ENCODE measurements at places on chromosomes 13 and 19.
A peak's percentile ranks its signal among the peaks of the same experiment; 100 is the strongest.

DNA sequence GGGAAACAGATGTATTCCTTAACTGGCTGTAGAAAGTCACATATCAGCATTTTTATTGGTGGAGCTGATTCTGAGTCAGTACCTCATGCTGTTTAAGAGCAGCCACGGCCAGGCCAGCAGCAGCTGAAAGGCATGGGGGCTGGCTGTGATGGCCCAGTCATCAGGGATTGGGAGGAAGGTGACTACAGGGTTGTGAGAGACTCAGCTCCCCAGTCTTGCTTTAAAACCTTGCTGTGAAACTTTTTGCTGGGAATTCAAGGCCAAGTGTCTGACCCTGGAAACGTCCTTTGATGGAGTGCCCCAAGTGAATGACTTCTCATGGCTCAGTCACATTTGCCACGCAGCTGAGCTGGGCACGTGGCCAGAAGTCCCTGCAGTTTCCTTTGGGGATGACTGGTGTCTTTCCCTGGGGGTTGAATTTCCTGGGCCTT lies 39.1 kb upstream of the RNF113B start:
- no peak for DNase-seq

DNA sequence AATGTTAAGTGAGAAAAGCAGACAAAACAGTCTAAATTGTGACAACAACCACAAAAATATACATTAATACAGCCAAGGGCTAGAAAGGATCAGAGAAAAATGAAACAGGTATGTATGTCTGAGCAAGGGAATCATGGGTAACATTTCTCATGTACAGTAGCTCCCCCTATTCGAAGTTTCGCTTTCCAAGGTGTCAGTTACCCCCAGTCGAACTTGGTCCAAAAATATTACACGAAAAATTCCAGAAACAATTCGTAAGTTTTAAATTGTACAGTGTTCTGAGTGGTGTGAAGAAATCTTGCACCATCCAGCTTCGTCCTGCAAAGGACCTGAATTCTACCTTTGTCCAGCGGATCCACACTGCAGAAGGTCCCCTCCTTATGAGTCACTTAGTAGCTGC lies 1.8 kb upstream of the RNASEH2B start:
- no peak for DNase-seq

- DNase-seq = no peak
Measured at GRCh38 chr13:101556676-101557123, 104.2 kb downstream of the ITGBL1 start.

DNA sequence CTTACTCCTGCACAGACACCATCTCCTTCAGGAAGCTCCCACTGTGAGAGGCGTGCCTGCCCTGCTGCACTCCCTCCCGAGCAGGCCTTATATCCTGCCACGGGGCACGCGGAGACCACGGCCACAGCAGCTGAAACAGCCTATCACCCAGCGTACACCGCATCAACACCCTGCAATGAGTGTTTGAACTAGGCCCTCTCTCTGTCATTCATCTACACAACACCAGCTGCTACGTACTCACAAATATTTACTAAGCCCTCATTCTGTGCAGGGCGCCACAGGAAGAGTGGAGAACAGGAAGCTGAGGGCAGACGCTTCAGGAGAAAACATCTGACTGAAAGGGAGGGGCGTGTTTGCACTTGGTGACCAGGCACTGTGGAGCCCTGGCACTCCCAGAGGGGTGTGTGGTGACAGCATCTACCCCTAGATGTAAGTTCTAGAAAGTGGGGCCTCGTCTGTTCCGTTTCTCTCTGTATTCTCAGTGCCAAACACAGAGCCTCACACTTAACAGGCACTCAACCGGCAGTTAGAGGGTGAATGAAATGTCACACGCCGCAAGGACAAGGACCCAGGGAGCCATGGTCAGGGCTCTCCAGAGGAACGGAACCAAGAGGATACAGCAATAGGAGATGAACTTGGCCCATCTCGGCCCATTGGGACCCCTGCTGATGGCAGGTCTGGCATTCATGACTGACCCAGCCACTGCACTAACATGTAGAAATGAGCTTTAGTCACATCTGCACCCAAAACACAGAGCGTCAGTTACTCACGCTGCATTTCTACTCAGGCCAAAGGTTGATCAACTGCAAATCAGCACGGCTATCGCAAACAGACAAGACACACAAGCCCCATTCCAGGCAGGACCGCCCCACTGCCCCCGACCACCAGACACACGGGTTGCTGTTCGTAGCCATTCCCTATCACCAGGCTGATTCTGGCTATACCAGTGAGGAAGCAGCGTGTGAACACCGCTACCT lies 15.7 kb downstream of the RANBP3 start:
- DNase-seq = no peak

DNA sequence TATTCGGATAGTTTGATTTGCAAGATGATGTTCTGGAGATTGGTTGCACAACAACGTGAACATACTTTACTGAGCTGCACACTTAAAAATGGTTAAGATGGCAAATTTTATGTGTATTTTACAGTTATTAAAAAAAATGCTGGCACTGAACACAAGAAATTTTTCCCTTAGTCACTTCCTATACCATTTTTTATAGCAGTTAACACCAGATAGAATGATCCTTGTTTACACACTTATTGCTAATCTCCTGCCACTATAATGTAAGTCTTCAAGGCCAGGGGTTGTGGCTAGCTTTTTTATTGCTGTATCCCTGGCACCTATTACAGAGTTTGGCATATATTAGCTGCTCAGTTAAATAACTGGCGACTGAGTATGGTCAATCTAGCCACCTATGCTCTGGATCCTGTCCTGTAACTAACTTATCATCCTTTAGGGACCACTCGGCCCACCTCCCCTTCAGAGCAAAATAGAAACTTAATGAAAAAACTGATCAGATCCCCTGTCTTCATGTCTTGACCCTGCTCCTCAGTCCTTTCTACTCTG lies 2.0 kb upstream of the EBPL start:
- no peak for DNase-seq

- DNase-seq = no peak
Measured at GRCh38 chr13:76708138-76708688, 178.0 kb downstream of the KCTD12 start.

- DNase-seq = no peak
Measured at GRCh38 chr13:46660416-46660815, 107.4 kb downstream of the LRCH1 start.

GRCh38 chr19:9847087-9847671 lies 12.1 kb downstream of the PIN1 start:
- DNase-seq = peak; percentile 86

DNA sequence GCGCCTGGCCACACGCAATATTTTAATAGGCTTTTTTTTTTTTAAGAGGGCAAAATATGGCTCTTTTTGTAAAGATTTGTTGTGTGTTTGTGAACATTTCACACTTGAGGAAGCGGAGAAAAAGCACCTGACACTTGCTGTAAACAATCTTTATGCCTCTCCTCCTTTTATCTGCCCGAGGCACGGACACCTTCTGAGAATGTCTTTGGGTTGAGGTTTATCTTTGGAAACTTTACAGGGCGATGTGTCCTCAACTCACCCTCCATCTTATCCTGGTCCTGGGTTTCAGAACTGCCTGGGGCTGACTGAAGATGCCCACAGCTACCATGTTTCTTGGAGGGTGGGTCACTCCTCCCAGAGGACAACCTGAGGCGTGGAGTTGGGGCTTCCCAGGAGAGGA lies 44.0 kb downstream of the ZNF627 start:
- DNase-seq = no peak

GRCh38 chr19:11131471-11131870 lies 24.1 kb downstream of the SPC24 start:
- no peak for DNase-seq

- DNase-seq = peak; percentile 66
Measured at GRCh38 chr19:47227352-47228167, 3.4 kb downstream of the BBC3 start.

DNA sequence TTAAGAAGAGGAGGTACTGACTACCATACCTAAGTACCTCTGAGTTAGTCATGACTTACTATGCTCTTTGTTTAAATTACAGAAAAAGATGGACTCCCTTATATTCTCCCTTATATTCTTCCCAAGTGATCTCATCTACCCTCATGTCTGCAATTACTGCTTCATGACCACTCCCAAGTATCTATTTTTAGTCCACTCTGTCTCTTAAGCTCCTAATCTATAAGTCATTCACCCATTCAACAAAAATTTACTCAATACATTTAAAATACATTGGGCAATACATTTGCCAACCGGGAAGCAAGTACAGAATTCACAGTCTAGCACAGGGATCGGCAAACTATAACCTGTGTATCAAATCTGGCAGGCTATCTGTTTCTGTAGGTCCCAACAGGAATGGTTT lies 42.6 kb downstream of the KPNA3 start:
- DNase-seq = no peak

DNA sequence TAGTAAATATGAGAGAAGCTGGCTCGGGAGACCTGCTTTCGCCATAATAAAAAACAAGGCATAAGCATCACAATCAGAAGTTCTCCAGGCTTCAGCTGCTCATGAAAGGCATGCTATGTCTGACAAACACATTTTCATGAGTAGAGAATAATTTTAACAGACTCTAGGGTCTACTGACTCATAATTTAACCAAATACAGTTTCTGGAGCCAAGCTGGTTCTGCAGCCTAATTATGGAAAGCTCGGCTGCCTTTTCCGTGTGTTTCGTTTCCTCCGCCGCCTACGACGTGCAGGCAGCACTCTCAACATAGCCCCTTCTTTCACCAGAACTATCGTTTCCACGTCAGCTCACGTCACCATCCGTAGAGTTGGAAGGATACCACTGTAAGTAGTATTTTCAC lies 5.7 kb downstream of the MCF2L start:
- DNase-seq = no peak

DNA sequence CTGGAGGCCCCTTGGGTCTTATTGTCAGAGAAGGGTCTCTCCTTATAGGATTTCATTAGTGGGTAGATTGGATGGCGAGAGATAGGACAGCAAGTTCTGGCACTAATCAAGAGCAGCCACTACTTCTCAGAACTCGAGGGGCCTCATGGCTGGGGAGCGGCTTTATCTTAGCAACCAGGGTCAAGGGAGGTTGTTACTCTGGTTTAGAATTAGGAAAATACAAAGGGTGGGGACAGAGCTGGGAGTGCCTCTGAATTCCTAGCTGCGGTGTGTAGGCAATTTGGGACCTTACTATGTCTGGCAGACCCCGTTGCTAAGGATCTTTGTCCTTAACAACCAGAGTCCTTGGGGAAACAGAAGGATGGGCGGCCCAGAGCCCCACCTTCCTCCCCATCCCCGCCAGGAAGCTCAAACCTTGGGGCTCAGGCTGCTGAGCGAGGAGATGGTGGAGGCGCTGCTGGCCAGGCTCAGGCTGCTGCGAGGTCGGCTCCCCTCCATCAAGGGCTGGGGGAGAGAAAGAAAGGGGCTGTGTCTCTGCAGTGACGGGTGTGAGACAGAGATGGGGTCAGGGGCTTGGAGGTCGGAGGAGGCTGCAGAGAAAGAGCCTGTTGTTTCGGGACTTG lies 1.2 kb downstream of the PLEKHA4 start:
- no peak for DNase-seq

DNA sequence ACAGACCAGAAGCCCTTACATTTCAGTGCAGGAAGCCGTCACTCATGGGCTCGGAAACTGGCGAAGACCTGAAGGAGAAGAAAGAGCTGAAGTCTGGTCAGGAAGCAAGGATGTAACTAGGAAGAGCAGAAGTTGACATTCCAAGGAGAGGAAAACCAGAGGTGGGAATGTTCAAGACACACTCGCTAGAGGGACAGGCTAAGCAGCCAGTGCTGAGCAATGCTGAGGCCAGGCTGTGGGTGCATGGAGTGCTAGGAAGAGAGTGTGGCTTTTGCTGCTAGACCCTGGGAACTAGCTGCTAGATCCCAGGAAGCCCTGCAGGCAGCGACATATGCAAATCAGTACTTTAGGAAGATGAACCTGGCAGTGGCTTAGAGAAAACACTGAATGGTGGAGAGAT lies 12.1 kb upstream of the URAD start:
- no peak for DNase-seq

Data from amniotic stem cell (primary cell).